ENCODE measurements at places on chromosomes 3 and 15.

DNA sequence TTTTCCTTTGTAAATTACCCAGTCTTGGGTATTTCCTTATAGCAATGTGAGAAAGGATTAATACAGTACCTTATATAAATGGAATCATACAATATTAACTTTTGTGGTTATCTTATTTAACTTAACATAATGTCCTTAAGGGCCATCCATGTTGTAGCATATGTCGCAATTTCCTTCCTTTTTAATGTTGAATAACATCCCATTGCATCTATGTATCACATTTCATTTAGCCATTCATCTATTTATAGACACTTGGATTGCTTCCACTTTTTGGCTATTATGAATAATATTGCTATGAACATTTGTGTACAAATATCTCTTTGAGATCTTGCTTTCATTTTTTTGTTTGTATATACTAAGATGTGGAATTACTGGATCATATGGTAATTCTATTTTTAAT lies 342.2 kb downstream of the PDCD6IP start:
- DNase-seq: no peak

GRCh38 chr3:29705906-29706844 lies 425.3 kb downstream of the RBMS3 start:
- DNase-seq: no peak

- DNase-seq: no peak
Observed at GRCh38 chr3:40582401-40583027, 57.8 kb downstream of the ZNF621 start.

DNA sequence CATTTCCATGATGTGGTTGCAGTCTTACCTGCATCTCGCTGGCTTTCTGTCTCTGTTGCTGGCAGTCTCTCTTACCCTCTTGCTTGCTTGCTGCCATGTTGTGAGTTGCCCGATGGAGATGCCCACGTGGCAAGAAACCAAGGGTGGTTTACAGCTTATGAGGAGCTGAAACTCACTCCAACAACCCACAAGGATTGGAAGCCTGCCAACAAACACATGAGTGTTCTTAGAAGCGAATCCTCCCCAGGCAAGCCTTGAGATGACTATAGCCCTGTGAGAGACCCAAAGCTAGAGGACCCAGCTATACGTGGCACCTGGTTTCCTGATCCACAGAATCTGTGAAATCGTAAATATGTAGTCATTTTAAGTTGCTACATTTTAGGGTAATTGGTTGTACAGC lies 490.9 kb upstream of the ADAMTS9 start:
- no peak for DNase-seq

DNA sequence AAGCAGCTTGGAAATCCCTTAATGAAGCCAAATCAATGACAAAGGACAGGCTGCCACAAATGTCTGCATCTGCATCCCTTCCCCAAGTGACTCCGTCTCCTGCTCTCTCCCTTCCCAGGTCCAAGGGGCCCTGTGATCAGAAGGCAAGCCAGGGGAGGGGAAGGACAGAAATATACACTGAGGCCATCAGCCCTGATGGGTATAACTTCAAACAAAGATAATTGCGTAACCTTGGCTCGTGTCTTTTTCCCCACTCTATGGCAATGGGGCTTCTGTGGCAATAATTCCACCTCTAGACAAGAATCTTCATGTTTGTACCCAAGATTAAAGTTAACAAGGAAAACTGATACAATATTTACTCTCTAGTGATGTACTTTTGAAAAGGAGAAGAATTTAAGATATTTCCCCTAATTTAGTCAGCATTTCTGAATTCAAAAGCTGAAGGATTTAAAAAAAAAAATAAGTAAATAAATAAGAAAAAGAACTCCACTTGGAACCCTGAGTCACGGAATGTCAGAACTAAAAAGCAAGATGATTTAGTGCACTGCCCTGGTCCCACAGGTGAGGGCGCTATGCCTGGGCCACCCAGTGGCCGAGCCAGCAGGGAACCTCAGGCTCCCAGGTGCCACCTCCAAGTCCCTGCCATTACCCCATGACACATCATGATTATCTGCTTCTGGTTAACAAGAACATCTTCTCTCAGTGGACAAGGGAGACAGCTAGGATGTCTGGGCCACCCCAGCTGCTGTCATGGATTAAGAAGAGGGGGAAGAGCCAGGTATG lies 154.5 kb downstream of the STT3B start:
- DNase-seq: no peak

DNA sequence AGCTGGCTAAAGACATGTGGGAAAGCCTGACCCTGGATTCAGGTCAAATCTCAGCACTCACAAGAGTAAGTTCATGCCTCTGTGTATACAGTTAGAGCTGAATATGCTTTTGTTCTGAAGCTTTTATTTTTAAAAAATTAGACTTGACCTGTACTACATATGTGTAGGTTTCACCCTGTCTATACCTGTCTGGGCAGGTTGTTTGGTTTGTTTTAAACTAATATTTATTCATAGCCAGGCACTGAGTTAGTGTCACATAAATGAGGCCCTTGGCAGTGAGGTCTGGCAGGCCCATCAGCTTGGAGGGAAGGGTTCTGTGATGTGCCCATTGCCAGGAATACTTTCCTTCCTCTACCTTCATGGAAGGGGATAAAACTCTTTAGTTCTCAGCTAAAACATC lies 1.9 kb downstream of the DNAJA4 start:
- DNase-seq: no peak

GRCh38 chr15:85151861-85152260 lies 170.2 kb downstream of the PDE8A start:
- DNase-seq: no peak

- DNase-seq: no peak
Observed at GRCh38 chr3:69377262-69377661, 8.6 kb downstream of the FRMD4B start.

GRCh38 chr3:124620600-124621063 lies 109.6 kb upstream of the UMPS start:
- DNase-seq: peak; percentile 21

- no peak for DNase-seq
Observed at GRCh38 chr3:39138804-39139415, 14.5 kb downstream of the CSRNP1 start.

DNA sequence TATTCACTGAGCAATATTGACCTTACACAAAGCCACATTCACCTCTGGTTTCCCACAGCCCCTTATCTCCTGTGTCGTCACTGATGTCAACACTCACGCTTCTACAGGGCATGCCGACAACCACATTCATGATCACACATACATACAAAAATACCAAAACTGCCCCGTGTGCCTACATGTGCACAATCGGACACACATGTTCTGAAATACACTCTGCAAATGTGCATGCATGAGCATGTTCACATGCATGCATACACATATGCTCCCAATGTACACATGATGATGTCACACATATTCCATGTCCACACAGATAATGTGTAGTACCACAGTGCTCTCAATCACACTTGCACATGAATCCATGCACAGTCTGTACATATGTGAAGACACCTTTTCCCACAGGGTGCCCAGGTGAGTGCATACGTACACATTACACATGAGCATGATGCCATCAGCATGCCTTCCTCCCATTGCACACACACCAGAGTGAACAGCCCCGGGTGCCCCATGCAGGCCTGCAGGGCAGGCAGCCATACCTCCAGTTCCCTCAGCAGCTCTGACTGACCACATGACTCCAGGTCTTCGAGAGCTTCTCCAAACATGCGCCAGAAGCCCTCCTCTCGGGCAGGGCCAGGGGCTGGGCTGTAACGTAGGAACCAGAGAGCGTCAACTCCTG lies 37.0 kb downstream of the GRIP2 start:
- DNase-seq: no peak

DNA sequence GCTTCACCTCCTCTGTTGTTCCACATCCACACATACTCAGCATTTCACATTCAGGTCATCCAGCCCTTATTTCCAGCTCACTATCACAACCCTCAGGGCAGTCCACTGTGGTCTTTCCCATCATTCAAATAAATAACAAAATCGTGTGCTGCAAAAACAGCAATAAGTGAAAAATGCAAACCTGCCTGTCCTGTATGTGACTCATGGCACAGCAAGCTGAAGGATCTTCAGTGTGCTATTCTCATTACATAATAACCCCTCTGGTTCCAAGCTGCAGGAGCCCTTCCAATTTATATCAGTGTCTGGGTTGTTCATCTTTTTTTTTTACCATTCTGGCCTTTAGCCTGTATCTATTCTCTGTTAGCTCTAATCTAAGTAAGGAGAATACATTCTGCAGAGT lies 185.3 kb upstream of the UBE2E2 start:
- no peak for DNase-seq

DNA sequence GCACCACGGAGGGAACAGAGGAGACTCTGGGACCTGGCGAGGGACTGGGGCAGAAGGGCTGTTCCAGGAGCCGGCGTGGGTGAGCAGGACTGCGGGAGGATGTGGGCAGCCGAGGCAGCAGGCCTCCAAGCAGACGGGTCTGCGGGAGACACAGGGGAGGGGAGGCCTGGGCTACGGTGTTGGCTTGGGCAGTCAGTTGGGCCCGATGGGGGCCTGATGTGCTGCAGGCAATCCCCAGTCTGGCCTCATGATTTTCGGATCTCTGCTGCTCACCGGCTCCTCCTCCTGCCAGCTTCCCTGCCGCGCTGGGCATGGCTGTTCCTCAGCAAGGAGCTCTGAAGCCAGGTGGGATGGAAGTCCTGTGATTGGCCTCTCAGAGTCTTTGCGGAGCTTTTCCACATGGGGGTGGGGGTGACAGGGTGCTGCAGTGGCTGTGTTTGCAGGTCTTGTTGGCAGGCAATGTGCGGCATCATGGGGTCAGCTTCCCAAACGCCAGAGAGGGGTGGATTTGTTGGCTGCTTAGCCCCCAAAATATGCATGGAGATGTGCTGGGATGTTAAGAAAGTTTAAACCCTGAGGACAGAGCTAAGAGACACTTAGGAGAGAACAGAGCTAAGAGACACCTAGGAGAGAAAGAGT lies 19.3 kb downstream of the MINAR1 start:
- no peak for DNase-seq

DNA sequence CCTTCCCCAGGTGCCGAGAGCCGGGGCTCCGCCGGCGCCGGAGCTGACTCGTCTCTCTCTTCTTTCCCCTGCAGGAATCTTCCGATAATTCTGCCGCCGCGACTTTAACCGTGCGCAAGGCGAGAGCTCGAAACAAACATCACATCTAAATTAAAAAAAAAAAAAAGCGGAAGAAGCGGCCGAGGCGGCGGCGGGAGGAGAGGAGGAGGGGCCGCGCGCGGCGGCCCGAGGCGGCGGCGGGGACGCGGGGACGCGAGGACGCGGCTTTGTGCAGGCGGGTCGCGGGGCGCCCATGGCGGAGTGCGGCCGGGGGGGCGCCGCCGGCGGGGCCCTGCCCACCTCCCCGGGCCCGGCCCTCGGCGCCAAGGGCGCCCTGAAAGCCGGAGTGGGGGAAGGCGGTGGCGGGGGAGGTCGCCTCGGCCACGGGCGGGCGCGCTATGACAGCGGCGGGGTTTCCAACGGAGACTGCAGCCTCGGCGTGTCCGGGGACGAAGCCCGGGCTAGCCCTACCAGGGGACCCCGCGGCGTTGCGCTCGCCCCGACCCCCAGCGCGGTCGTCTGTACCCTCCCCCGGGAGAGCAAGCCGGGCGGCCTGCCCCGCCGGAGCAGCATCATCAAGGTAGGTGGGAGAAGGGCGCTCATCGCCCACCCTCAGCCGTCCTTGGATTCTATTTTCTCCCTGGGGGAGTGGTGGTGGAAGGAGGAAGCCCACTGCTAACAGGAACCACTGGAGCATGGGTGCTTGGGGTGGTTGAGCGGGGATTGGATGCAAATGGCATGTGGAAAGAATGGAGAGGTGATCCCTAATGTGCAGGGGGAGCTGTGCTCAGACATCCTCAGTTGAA lies at the start of gene PLCL2:
Gene PLCL2 (plus strand): TSS at position 208 of the 845 bp plus-strand sequence. CDS start 85 bp downstream, at position 293.
- peak; percentile 91 for DNase-seq

DNA sequence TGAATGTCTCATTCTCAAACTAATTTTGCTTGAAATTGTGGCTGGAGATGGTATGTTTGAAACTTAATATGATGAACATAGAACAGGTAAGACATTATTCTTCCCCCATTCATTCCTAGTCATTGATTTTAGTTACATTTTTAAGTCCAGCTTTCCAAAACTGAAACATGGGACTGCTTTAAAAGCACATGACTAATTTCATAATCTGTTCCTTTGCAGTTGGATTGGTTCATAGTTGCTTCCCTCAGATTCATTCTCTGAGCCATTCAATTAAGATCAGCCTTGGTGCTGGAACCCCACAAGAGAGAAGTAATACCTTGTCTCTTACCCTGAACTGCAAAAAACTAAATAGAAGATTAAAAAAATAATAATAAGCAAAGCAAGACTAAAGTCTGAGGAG lies 87.5 kb upstream of the TGFBR2 start:
- no peak for DNase-seq

DNA sequence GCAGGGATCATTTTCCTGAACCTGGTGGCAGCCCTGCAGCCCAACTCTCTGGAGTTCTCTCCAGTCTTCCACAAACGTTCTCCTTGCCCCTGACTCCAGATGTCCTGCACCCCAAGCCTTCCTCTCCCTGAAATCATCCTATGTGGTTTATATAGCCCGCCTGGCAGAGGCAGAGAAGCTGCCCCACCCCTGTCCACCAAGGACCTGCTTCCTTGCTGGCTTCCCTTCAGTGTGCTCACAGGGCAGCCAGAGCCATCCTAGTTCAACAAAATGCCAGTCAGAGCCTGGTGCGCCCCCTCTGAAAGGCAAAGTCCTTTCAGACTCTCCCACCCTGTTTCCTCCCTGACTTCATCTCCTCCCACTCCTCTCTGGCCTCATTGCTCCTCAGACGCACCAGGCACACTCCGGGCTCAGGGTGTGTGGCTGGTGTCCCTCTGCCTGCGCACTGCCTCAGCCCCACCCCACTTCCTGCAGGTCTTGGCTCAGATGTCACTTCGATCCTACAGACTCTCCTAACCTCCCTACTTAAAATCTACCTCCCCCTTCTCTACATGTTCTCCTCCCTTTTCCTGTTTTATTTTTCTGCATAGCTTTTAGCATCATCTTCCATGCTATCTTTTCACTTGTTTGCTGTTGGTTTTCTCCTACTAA lies 5.9 kb downstream of the KBTBD13 start:
- no peak for DNase-seq

- no peak for DNase-seq
Observed at GRCh38 chr3:120368172-120368571, 19.0 kb upstream of the LRRC58 start.

GRCh38 chr3:128584412-128585020 lies 66.1 kb downstream of the RPN1 start:
- peak; percentile 26 for DNase-seq
